Activated CD4-positive, alpha-beta T cell treated with anti-CD3 and anti-CD28 coated beads, Interleukin-2, amount 50 U/mL, for 4 hours (primary cell): ENCODE measurements at places on chromosomes 3 and 15.

DNA sequence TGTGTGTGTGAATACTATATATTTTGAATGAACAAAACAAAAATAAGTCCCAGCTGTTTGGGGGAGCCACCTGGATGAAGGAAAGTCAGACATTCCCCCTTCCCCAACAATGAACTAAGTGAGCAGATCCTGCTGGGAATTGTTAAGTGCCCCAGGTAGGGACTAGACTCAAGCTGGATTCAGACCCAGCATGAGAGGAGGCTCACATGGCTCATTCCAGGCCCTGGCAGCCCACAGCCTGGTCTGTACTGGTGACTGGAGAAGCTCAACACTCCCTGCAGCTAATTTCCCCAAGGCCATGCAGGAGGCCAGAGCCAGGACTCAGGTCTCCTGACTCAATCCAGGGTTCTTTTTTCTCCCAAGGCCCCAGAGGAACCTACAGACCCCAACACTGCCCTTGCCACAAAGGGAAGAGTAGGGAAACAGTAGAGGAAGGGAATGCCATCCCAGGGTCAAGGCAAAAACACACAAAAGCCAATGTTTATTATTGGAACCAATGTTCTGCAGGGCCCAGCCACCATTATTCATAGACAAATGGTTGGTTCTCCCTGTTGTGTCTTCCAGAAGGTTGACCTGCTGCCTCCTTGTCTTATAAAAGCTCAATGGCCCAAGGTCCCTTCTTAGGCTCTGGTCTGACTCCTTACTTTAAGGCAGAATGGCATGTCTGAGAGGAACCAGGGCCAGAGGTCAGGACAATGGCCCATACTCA is 9.5 kb downstream of the IGDCC4 start:
- no peak for DNase-seq

GRCh38 chr3:188962253-188963247 is 209.2 kb upstream of the TPRG1 start:
- no peak for DNase-seq

- no peak for DNase-seq
These were observed 244.2 kb upstream of the LRIG1 start for GRCh38 chr3:66744986-66745385.

- no peak for DNase-seq
These were observed 86.9 kb downstream of the DCLK3 start for GRCh38 chr3:36677331-36678007.

DNA sequence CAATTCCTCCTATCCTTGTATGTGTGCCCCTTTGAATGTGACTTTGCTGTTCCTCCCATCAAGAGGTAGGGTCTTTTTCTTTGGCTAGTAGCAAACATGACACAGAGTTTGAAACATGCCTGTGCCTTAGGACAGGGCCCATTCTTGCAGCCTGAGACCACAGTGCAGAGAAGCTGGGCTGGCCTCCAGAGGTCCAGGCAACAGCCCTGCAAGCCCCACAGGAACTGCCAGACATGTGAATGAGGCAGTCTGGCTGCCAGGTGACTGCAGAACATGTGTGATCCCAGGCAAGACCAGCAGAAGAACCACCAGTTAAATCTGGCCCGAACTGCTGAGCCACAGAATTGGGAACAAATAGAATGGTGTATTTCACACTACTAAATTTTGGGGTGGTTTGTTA is 1.2 kb upstream of the HGD start:
- no peak for DNase-seq

DNA sequence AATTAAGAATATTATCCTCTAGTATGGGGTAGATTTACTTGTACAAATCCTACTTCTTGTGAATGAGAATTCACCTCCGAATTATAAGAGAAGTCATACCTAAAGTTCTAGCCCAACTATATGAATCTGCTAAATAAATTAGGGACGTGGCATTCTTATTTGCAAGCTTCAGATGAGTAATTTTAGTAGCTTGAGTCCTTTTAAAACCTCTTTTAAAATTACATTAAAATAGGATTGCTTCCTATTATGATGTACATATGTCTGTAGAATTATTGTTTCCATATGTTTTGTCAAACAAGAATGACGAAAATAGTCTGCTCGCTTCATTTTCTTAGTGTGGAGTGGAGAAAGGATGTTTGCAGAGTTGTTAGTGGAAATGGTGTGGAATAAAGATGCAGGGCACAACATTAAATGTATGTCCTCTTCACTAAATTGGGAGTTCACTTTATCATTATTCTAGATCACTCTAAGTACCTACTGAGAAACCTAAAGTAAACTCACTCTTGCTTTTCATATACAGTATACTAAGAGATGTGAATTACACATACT is 59.4 kb downstream of the CMSS1 start:
- no peak for DNase-seq

GRCh38 chr15:87349181-87349580 is 907.4 kb downstream of the NTRK3 start:
- DNase-seq, result no peak

- no peak for DNase-seq
These were observed 3.1 kb downstream of the MESD start for GRCh38 chr15:80986487-80986886.
